ENCODE measurements at places on chromosomes 7 and 10. TPM values are rescaled to one million over a fixed set of nuclear protein-coding genes. Genes with fewer than 3 reads are reported as not detected.

Gene SP8
- not detected for total RNA-seq

Gene SLC16A9
- total RNA-seq: 0.24 TPM

Gene C10orf143
- 2.9 TPM for total RNA-seq

Gene GIMAP5
- 136 TPM for total RNA-seq

Gene CCDC172
- not detected for total RNA-seq

Gene AKR1B15
- total RNA-seq: not detected

Gene STEAP4
- total RNA-seq: not detected

Gene PAPSS2
- total RNA-seq: 2.6 TPM

Gene GPC2
- total RNA-seq: 2.7 TPM

Gene MYO3A
- total RNA-seq: not detected

Gene STEAP1B
- 4.1 TPM for total RNA-seq

Gene KCP
- 1.1 TPM for total RNA-seq

- no peak overlapping the region for H3K27ac ChIP-seq
- no peak overlapping the region for H3K4me3 ChIP-seq
- peaks cover 37% of the 10 kb centered on the region for H3K27me3 ChIP-seq
- H3K36me3 ChIP-seq: no peaks in the 10 kb centered on the region
- peaks cover 12% of the 10 kb centered on the region for H3K4me1 ChIP-seq
These were observed 313.9 kb upstream of the ZNF32 start for GRCh38 chr10:43962346-43963191.

GRCh38 chr10:122632031-122632430 lies 67.6 kb downstream of the C10orf120 start:
- no peak overlapping the region for H3K27ac ChIP-seq
- H3K36me3 ChIP-seq: no peaks in the 10 kb centered on the region
- no peaks in the 10 kb centered on the region for H3K4me1 ChIP-seq
- H3K27me3 ChIP-seq: no peaks in the 10 kb centered on the region
- no peak overlapping the region for H3K4me3 ChIP-seq

- H3K4me1 ChIP-seq: peaks cover 15% of the 10 kb centered on the region
- H3K4me3 ChIP-seq: no peak overlapping the region
- peaks cover 5% of the 10 kb centered on the region for H3K36me3 ChIP-seq
- H3K27ac ChIP-seq: no peak overlapping the region
- no peak for DNase-seq
- no peaks in the 10 kb centered on the region for H3K27me3 ChIP-seq
These were observed 208.8 kb downstream of the MLLT10 start for GRCh38 chr10:21742740-21743412.

GRCh38 chr7:67625257-67625737 lies 628.7 kb downstream of the TYW1 start:
- no peaks in the 10 kb centered on the region for H3K36me3 ChIP-seq
- H3K27ac ChIP-seq: no peak overlapping the region
- no peak overlapping the region for H3K4me3 ChIP-seq
- peaks cover 7% of the 10 kb centered on the region for H3K27me3 ChIP-seq
- DNase-seq: no peak

DNA sequence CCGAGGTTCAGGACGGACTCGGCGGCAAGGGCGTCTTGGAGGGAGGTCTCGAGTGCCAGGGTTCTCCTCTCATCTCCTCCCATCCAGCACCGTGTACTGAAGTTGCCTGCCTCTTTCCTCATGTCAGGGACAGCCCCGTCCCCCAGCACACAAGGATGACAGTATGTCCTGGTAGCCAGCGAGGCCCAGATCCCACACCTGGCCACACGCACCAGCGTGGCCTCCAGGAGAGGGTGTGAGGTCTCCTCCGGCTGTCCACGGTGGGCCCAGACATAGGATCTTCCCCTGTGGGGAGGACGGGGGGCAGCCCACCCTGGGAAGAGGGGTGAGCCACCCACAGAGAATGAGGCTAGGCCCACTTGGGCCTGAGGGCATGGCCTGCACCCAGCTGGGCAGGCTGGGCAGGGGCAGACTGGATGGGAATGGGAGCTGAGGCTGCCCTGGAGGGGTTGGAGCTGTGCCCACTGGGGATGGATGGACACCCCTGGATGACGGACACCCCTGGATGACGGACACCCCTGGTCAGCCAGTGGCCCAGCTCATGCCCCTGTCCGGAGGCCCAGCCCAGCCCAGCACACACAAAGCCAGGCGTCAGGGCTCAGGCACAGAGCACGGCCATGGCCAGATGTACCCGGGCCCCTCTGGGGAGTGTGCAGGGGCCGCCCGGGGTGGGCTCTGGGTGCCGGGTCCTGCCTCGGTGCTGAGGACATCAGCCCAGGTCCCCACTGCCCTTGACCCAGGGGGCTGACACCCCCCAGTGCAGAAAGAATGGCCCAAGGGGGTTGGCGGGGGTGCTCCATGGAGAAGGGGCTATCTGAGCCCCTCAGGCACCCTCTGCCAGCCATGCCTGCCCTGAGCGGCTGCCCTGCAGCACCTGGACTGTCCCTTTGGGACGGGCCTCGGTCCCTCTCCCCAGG lies 30.9 kb upstream of the CFAP46 start:
- no peak overlapping the region for H3K27ac ChIP-seq
- H3K4me1 ChIP-seq: no peaks in the 10 kb centered on the region
- peaks cover 13% of the 10 kb centered on the region for H3K27me3 ChIP-seq
- DNase-seq: no peak

DNA sequence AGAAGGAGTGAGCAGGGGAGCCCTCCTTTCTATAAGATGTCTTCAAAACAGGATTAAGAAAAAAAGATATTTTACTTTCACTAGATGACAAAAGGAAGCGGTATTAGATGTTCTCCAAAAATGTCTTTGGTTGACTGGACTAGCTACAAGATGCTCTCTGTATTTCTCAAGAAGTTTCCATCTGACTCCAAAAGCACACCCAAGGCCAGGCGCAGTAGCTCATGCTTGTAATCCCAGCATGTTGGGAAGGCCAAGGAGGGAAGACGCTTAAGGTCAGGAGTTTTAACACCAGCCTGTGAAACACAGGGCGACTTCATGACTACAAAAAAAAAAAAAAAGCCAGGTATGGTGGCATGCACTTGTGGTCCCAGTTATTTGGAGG lies 84.5 kb downstream of the PIP4K2A start:
- H3K4me3 ChIP-seq: peak overlapping the region; percentile 82
- H3K27me3 ChIP-seq: no peaks in the 10 kb centered on the region
- DNase-seq: peak; percentile 67
- H3K27ac ChIP-seq: peak overlapping the region; percentile 96

DNA sequence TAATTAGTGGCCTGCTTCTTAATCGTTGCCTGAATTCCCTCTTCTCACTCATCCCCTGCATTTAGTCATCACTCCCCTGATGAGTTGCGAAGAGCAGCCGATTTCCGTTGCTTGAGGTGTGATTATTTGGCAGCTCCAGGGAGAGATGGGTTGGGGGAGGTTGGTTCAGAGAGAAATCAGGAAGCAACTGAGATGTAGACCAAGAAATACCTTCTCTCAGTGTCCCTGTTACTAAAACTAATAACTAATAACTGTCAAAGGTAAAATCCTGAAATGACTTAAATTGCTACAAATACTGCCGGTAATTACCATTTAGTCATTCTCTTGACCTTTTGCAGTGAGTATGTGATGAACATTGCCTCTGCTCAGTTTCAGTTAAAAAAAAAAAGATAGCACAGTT lies 76.9 kb downstream of the ELMO1 start:
- H3K36me3 ChIP-seq: peaks cover 11% of the 10 kb centered on the region
- no peak for DNase-seq
- H3K4me3 ChIP-seq: no peak overlapping the region
- no peak overlapping the region for H3K27ac ChIP-seq

DNA sequence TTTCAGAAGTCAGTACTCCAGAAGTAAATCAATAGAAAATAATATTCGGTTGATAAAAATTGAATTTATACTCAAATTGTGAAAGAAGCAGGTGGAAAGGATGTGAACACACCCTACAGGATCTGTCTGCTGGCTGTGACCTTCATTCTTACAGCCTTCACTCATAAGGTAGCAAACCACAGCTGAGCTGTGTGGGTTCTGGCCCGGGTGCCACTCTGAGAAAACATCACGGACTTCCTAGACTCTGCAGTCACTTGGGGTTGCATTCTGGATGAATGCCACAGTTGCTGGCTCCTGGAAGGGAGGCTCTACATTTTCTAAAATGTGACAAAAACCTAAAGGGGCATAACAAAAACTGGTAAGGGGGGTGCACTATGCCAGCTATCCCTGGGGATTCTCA lies 36.0 kb upstream of the ABLIM1 start:
- no peaks in the 10 kb centered on the region for H3K36me3 ChIP-seq
- peaks cover 9% of the 10 kb centered on the region for H3K27me3 ChIP-seq
- no peak overlapping the region for H3K27ac ChIP-seq
- no peak overlapping the region for H3K4me3 ChIP-seq
- no peaks in the 10 kb centered on the region for H3K4me1 ChIP-seq
- DNase-seq: no peak

- DNase-seq: no peak
- H3K36me3 ChIP-seq: no peaks in the 10 kb centered on the region
- H3K4me3 ChIP-seq: peak overlapping the region; percentile 34
These were observed 2.6 kb upstream of the ZNF503 start for GRCh38 chr10:75403939-75404814.

- peak within 1 kb of the TSS; percentile 59 for H3K4me3 ChIP-seq
- peaks cover 5% of the 10 kb centered on the region for H3K4me1 ChIP-seq
- peaks cover 22% of the 10 kb centered on the region for H3K27me3 ChIP-seq
- DNase-seq: peak; percentile 84
These were observed at the start of gene PODXL for GRCh38 chr7:131556053-131556908. Gene PODXL (minus strand): TSS chr7:131556628. CDS start chr7:131556359, 269 bp downstream.

DNA sequence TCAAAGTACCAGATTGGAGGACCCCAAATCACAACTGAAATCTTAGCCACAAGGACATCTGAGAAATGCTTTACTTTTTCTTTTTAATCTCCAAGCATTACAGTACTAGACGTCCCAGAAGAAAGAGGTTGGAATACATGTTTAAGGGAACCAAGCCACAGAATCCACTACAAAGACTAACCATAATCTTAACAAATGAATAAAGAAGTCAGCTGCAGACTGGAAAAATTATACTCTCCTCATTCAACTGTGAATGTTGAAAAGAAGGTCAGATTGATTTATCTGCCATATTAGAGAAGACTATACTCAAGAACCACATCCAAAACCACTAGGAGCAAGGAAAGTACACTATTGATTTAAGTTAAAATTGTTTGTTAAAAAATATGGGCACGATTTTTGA lies 102.1 kb upstream of the ABCB5 start:
- DNase-seq: no peak
- no peak overlapping the region for H3K27ac ChIP-seq
- H3K4me1 ChIP-seq: no peaks in the 10 kb centered on the region
- H3K4me3 ChIP-seq: no peak overlapping the region

- DNase-seq: no peak
- peaks cover 8% of the 10 kb centered on the region for H3K4me1 ChIP-seq
- H3K27me3 ChIP-seq: no peaks in the 10 kb centered on the region
- peaks cover 4% of the 10 kb centered on the region for H3K36me3 ChIP-seq
- H3K27ac ChIP-seq: no peak overlapping the region
- no peak overlapping the region for H3K4me3 ChIP-seq
These were observed 75.8 kb downstream of the ZNF92 start for GRCh38 chr7:65449505-65449852.

DNA sequence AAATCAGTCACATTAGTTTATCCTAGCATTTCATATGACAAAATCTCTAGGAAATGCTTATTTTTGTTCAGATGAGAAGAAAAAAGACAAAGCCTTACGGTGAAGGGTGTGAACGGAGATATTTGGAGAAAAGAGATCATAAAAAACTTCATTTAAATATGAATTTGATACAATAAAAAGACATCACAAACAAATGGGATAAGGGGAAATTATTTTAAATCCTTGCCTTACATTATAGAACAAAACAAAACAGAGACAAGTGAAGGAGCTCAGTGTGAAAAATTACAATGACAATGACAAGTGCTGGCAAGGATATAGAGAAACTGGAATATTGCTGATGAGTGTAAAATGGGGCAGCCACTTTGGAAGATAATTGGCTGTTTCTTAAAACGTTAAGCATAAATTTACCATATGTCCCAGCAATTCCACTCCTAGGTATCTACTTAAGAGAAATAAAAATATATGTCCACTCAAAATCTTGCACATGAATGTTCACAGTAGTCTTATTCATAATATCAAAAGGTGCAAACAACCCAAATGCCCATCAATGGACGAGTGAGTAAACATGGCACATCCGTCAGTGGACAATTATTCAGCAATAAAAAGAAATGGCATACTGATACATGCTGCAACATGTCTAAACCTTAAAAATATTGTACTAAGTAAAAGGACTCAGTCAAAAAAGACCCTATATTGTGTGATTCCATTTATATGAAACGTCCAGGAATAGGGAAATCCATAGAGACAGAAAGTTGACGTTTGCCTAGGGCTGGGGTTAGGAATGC lies 66.1 kb upstream of the RAPGEF5 start:
- H3K27ac ChIP-seq: no peak overlapping the region
- H3K36me3 ChIP-seq: no peaks in the 10 kb centered on the region
- no peak overlapping the region for H3K4me3 ChIP-seq
- DNase-seq: no peak

DNA sequence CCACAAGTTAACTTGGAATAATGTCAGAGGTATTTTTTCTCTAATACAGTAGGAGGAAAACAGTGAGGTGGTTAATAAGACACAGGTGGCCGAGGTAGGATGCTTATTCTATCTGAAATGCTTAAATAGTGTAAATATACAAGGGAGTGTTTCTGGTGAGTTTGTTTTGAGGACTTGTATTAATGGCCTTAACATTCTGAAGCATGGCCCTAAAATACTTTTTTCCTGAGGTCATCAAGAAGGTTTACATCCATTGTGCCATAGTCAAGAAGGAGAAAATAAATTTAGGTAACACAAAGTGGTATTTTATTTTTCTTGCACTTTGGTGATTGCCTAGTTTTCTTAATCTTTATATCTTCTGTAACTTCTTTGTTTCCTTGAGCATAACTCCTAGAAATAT lies 18.8 kb downstream of the GNAI1 start:
- H3K4me3 ChIP-seq: no peak overlapping the region
- H3K27ac ChIP-seq: no peak overlapping the region
- DNase-seq: no peak
- H3K27me3 ChIP-seq: no peaks in the 10 kb centered on the region

DNA sequence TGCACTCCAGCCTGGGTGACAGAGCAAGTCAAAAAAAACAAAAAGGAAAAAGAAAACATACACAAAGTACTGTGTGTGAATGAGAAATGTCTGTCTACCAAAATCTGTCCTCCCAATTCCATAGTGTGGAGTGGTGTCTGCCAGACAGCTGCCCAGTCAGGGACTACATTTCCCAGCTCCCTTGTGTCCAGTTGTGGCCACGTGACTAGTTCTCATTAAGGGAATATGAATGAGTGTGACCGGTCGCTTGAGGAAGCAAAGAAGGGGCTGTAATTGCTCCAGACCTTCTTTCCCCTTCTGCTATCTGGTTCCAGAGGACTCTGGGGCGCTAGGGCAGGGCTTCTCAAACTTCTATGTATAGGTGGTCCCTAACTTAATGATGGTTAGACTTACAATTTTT lies 204.1 kb downstream of the PHTF2 start:
- H3K27ac ChIP-seq: no peak overlapping the region
- H3K4me3 ChIP-seq: no peak overlapping the region
- no peaks in the 10 kb centered on the region for H3K4me1 ChIP-seq
- DNase-seq: no peak
- H3K27me3 ChIP-seq: peaks cover 6% of the 10 kb centered on the region

DNA sequence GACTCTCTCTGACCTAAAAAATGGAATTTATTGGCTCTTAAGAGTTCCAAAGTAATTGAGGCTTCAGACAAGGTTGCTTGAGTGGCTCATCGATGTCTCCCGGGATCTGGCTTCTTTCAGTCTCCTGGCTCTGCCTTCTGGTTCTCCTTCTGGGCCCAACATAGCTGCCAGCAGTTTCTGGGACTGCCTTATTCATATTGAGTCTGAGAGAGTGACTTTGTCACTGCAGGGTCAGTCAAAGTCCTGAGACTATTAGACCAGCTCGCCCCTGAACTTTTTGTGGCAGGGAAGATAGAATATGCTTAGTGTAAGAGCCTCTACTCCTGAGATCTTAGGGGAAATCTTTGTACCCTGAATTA lies 94.0 kb downstream of the MMRN2 start:
- no peak overlapping the region for H3K4me3 ChIP-seq
- DNase-seq: no peak
- no peaks in the 10 kb centered on the region for H3K4me1 ChIP-seq

Data from natural killer cell treated with Interleukin-12 subunit alpha and Interleukin-12 subunit beta and Interleukin-15 and Interleukin-18, amount 100 ng/mL, for 72 hours (primary cell).